ENCODE measurements at places on chromosomes 13 and 19.

DNA sequence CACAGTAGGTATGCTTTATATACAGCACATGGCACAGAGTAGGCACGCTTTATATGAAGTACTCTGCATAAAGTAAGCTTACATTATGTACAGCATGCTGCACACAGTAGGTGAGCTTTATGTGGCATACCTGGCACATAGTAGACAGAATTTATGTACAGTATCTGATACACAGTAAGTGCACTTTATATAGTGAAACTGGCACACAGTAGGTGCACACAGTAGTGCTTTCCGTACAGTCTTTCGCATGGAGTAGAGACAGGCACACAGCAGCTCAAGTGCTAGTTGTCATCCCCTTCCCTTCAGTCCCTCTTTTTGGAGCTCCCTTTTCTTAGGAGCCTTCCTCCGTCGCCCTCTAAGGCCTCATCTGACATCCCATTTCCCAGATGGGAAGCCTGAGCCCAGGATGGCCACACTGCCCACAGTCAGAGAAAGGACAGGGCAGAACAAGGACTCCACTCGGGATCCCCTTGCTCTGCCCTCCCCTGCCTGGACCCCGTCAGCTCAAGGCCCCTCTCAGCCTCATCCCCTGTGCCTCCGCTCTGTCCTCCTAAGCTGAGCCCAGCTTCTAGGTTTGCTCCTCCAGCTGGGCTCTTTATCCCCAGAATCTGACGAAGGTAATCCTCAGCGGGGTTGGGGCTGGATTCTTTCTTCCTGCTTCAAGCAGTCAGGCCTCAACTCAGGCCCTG, 852 bp upstream of the CYP4F12 start:
- no peak for DNase-seq

DNA sequence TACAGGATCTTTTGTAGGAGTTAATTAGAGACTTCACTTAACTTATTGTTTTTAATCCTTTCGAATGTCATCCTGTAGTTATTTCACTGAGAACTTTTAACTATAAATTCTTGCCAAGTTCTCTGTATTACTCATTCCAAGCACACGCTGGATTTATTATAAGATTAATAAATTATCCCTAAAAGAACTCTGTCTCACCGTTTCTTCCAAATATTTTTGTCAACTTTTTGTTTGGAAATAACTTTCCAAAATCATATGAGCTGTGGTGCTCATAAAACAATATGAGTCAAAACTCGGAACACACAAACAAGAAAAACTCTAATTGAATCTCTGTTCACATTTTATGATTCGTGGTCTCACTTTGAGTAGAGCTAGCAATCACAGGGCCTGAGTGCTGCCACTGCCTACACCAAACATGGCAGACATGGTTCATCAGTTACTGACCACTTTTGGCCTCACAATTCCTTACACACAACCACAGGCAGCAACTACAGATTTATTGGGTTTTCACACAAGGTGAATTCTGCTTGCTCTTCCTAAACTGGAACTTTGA, 412.0 kb downstream of the FGF14 start:
- no peak for DNase-seq

DNA sequence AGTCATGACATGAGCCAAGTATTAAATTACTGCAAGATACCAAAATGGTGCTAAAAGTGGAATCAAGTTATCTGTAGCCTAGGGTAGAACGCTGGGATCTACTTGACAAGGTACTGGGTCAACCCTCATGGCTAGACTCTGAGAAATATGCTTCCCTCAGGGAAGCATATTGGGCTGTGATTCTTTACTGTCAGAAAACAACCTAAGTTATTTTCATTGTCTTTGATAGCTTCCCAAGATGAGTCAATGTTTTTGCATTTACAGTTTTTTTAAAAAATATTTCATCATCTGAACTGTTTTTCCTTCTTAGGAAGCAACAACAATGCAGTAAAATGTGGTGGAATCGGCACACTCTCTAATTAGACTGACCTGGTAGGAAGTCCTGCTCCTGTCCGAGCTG, 218.0 kb downstream of the RGCC start:
- no peak for DNase-seq

GRCh38 chr13:107809125-107809524, 406.2 kb downstream of the LIG4 start:
- DNase-seq, result no peak

DNA sequence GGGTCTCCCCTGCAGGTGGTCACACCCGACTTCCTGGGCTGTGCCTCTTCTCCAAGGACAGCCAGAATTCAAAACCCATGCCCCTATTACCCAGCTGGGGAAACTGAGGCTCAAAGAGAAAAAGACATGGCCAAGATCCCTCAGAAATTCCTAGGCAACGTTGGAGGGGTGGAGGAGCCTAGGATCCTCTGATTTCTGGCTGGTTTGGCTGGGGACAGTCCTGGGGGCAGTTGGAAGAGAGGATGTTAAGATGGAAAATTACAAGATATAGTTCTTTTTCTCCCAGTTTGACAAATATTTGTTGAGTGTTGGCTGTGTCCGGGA, 2.4 kb downstream of the VASP start:
- no peak for DNase-seq

DNA sequence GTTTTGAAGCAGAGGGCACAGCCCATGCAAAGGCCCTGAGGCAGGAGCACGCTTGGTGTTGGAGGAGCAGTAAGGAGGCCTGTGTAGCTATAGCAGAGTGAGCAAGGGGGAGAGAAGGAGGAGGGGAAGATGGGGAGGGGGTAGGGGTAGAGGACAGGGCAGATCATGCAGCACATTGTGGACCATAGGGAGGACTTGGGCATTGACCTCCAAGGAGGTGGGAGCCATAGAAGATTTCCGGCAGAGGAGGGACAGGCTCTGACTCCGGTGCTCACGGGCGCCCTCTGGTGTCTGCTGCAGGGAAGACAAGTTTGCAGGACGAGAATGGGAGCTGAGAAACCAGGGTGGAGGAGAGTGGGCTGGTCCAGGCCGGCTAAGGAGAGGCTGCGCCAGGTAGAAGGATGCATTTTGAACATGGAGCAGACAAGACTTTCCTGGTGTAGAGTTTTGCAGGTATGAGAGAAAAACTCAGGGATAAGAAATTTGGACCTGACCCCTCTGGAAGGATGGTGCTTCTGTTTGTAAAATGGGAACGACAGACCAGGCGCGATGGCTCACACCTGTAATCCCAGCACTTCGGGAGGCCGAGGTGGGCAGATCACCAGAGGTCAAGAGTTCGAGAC, 13.7 kb upstream of the CREB3L3 start:
- peak; percentile 79 for DNase-seq

DNA sequence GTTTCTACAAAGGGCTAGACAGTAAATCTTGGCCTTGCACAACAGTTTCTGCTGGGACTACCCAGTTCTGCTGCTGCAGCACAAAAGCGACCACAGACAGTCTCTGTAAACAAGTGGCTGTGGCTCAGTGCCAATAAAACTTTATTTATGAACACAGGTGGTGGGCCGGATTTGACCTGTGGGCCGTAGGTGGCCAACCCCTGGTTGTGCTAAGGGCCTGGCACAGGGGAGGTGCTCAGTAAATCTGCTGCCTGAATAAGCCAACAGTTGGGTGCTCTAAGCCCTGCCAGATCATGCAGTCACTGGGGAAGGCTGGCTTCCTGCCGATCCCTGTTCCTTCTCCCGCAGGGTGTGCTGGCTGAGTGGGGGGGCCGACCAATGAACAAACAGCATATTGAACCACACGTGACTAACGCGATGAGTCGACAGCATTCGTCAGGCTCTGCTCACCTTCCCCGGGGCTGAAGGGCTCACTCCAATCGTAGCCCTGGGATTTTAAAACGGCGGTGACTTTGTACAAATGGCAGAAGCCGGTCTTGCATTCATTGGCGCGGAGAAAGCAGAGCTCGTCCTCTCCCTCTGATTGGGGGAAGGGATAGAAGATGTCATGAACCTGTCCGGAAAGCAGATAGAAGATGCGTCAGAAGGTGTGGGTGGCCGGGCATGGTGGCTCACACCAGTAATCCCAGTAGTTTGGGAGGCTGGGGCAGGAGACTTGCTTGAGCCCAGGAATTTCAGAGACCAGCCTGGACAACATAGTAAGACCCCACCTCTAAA, 24.3 kb upstream of the MYDGF start:
- peak; percentile 18 for DNase-seq

DNA sequence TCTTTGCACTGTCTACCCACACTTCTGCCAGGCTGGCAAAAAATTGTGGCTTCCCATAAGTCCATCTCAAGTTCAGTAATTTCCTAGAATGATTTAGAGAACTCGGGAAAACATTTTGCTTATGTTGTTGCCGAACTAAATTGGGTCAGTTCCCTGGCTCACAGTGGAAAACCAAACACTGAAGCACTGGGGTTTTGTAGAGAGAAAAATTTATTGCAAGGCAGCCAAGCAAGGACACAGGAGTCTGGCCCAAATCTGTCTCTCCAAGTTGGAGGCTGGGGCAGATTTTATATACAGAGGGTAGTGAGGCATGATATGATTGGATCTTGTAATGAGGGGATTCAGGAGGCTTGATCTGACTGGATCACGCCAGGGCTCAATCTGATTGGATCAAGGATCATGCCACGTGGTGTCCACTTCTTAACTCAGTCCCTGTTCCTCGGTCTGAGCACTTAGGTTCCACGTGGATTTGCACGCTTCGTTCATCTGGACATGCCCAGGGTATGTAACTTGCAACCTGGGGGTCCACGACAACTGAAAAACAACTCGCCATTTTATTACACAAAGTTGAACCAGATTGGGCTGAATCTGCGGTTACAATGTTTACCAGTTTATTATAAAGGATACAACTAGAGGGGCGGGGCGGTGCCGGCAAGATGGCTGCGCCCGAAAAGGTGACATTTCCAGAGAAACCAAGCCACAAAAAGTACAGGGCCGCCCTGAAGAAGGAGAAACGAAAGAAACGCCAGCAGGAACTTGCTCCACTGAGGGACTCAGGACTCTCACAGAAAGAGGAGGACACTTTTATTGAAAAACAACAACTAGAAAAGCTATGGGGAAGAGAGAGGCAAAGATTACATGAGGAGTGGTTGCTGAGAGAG, 7.3 kb downstream of the CD209 start:
- DNase-seq, result peak; percentile 51

GRCh38 chr13:76307142-76307541, 579.1 kb downstream of the KCTD12 start:
- no peak for DNase-seq

GRCh38 chr13:82571653-82572052, 1310.6 kb downstream of the SLITRK1 start:
- DNase-seq, result no peak

DNA sequence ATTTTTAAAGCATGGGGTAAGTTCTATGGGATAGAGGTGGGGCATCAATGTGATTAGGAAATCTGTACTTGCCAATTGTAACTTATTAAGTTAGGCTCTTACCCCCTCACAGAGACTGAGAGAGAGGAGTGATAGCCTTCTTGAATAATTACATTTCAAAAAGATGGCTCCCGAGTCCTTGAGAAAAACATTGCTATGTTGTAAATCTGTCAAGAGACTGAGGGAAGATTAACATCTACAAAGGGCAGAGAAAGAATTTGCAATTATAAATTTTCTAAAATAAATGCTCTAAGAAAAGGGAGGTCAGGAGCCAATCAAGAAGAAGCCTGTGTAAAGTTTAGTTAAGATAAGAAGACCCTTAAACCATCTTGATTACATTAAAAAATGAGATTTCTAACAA, 1570.8 kb downstream of the OLFM4 start:
- no peak for DNase-seq

GRCh38 chr19:926589-927350, 935 bp downstream of the ARID3A start:
- DNase-seq, result peak; percentile 93

- DNase-seq, result no peak
Measured at GRCh38 chr13:39106216-39107005, 68.2 kb downstream of the NHLRC3 start.

DNA sequence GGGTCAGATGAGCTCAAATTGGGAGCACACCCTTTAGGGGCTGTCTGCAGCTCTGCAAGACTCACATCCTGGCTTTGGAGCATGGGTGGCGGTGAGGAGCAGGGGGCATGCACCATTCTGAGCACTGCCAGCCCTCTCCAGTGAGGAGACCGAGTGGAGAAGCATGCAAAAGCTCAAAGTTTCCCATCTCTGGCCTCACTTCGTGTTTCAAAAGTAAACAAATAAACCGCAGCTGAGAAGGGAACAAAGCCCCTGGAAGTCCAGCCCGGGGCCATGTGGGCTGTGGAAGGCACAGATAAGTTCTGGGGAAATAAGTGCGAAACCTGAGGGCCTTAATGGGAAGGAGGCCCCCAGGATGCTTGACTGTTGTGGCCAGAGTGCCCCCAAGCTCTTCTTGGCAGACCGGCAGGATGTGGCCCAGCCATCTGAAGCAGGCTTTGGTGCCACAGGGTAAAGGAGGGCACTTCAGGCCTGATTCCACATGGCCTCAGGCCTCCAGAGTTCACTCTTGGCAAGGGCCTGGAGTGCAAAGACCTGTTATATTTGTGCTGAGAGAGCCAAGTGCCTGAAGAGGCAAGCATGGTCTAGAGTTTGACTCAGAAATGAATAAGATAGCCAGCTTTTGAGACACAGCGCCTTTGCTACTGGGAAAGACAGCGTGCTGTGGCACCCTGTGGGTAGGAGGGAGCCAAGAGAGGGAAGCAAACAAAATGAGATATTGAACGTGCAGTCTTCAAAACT, 1.2 kb downstream of the MEDAG start:
- no peak for DNase-seq

- no peak for DNase-seq
Measured at GRCh38 chr13:109687559-109688448, 98.6 kb downstream of the IRS2 start.

- no peak for DNase-seq
Measured at GRCh38 chr13:111508902-111509509, 188.6 kb downstream of the TEX29 start.

DNA sequence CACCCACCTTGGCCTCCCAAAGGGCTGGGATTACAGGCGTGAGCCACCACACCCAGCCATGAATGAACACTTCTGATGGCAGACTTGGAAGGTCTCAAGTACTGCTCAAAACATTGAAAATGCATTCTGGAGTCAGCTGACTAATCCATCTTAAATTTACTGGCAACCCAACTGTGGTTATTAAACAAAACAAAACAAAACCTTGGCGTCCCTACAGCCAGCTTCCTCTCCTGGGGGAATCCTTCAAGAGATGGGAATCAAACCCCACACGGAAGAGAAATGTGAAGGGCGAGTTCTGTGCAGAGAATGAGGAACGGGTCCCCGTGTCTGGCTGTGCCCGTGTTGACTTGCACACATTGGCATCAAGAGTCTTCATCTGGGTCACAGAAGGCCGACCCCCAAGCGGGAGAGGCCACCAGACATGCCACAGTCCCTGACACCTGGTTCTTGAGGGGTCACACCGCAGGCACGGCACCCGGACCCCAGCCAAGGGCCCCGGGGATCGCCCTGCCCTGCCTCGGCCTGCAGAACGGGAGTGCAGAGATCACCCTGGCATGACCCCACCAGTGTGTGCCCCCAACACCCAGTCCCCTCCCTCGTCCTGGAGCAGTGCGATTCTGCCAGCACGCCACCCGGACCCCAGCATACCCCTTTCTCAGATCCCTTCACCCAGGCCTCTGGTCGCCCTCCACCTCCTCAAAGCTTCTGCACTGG, 3.2 kb downstream of the MAP2K2 start:
- no peak for DNase-seq

DNA sequence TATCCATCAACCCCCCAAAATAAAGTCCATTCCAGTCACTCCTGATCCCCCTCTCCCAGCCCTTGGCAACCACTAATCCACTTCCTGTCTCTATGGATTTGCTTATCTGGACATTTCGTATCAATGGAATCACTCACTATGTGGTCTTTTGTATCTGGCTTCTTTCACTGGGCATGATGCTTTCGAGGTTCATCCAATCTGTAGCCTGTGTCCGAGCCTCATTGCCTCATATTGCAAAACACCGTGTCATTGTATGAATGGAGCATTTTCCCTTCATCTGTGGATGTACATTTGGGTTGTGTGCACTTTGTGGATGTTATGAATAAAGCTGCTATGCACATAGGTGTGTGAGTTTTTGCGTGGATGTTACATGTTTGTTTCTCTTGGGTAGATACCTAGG, 1.4 kb upstream of the FZR1 start:
- peak; percentile 23 for DNase-seq
